ENCODE measurements at places on chromosomes 7 and 10. TPM values are rescaled to one million over a fixed set of nuclear protein-coding genes. Genes with fewer than 3 reads are reported as not detected.

DNA sequence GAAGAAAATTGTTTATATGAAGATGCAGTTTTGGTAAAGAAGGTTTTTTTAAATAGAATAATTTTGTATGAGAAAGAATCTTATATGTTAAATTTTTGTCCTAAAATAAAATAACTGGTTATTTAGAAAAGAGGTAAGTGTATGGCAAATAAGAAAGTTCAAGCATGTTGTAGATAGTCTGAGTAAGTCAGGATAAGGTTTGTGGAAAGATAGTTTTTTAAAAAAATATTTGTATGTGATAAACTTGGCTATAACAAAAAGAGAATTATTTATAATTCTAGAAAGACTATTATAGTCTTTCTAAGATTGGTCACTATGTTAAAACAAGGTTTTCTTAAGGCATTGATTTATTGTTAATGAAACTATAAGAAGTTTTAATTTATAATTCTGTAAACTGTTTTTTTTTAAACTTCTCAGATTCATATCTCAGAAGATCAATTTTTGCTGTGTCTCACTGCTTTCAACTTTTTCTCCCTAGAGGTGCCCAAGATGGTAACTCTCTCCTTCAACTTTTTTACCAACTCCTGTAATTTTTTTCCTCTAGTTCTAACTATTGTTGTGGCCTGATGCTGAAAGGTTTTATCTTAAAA lies 698.6 kb downstream of the CCSER2 start:
- no peaks in the 10 kb centered on the region for H3K4me1 ChIP-seq
- H3K4me3 ChIP-seq, result no peak overlapping the region
- H3K27me3 ChIP-seq, result no peaks in the 10 kb centered on the region
- DNase-seq, result no peak

DNA sequence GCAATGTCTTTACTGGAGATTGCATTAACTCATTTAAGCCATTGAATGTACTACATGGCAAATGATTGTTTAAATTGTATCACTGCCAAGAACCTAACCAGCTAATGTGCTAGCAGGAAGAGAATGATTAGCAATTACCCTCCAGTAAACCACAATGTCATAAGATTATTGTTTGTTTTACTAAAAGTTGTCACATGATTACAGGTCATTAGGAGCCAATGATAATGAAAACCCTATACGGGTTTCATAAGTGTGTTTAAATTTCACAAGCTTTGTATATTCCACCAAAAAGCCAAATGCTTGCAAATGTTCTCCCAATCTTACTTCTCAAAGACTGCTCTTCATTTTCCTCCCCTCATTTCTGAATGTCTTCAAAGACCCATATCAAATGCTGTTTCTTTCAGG lies 76.5 kb upstream of the PPP1R3C start:
- H3K36me3 ChIP-seq, result no peaks in the 10 kb centered on the region
- H3K4me1 ChIP-seq, result no peaks in the 10 kb centered on the region
- DNase-seq, result no peak
- H3K4me3 ChIP-seq, result no peak overlapping the region

DNA sequence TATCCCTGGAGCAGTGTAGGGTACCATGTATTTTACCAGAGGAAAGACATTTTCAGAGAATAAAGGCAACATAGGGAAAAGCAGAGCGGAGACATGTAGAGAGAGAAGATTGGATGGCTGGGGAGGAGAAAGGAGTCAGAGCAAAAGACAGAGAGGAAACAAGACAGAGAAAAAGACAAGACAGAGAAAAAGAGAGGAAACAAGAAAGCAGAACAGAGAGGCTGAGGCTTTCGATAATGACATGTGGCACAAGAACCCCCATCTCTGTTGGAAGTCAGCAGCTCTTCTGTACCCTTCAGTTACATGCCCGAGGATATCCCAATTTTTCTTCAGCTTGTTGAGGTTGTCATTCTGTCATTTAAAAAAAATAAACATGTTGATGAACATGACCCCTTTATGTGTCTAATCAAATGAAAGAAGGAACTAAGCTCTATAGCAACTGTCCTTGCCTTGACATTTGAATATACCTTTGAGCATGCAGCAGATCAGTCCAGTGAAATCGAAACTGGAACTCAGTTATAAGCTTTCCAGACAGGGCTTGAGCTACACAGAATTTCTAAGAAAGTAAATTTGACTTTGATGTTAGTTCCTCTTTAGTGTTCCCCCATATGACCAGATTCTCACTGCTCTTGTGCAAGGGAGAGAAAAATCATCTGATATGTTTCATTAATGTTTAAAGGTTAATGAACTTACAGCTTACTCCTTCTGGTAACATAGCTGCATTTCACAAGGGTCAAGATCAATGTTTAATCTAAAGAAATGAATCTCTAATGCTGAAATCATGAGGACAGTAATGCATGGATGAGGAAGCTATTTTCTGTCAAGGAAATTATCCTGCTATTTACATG lies 75.1 kb upstream of the SP4 start:
- peak overlapping the region; percentile 89 for H3K27ac ChIP-seq
- peaks cover 56% of the 10 kb centered on the region for H3K4me1 ChIP-seq
- no peaks in the 10 kb centered on the region for H3K27me3 ChIP-seq

- DNase-seq, result no peak
- no peak overlapping the region for H3K27ac ChIP-seq
- H3K4me3 ChIP-seq, result no peak overlapping the region
- no peaks in the 10 kb centered on the region for H3K4me1 ChIP-seq
- peaks cover 10% of the 10 kb centered on the region for H3K27me3 ChIP-seq
Measured at GRCh38 chr10:117461766-117462423, 80.7 kb upstream of the EMX2 start.

DNA sequence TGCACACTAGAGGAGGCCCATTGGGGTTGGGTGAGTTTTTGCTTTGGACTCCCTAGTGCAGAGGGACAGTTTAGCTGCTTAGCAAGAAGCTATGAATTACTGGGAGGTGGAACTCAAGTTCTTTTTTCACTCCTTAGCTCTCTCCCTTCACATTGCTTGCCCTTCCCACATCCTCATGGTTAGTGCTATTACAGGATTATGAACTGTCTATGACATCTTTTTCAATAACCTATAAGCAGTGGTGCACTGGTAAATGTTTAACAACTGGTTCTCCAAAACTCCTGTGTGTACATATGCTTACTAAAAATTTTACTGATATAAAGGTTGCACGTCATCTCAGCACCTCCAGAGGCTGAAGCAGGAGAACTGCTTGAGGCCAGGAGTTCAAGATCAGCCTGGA lies 6.2 kb downstream of the SSMEM1 start:
- no peaks in the 10 kb centered on the region for H3K36me3 ChIP-seq
- H3K4me3 ChIP-seq, result no peak overlapping the region
- peaks cover 2% of the 10 kb centered on the region for H3K27me3 ChIP-seq
- no peak overlapping the region for H3K27ac ChIP-seq

GRCh38 chr7:37035631-37036030 lies 311.3 kb upstream of the AOAH start:
- H3K27ac ChIP-seq, result no peak overlapping the region
- H3K27me3 ChIP-seq, result no peaks in the 10 kb centered on the region
- H3K4me1 ChIP-seq, result peaks cover 14% of the 10 kb centered on the region
- peaks cover 37% of the 10 kb centered on the region for H3K36me3 ChIP-seq

GRCh38 chr7:196778-197321 lies 4.5 kb downstream of the FAM20C start:
- H3K4me1 ChIP-seq, result peaks cover 6% of the 10 kb centered on the region
- H3K27ac ChIP-seq, result no peak overlapping the region
- H3K27me3 ChIP-seq, result peaks cover 14% of the 10 kb centered on the region
- DNase-seq, result no peak

- peak; percentile 12 for DNase-seq
- H3K4me3 ChIP-seq, result peak overlapping the region; percentile 89
- H3K4me1 ChIP-seq, result peaks cover 35% of the 10 kb centered on the region
- H3K36me3 ChIP-seq, result no peaks in the 10 kb centered on the region
- peak overlapping the region; percentile 97 for H3K27ac ChIP-seq
Measured at GRCh38 chr10:63466144-63466935, 563 bp upstream of the JMJD1C start.

- peaks cover 41% of the 10 kb centered on the region for H3K4me1 ChIP-seq
- H3K4me3 ChIP-seq, result peak overlapping the region; percentile 93
- no peaks in the 10 kb centered on the region for H3K36me3 ChIP-seq
Measured at GRCh38 chr7:123748171-123748733, 551 bp downstream of the WASL start.

GRCh38 chr7:81469869-81470723 lies 299.8 kb downstream of the HGF start:
- H3K27ac ChIP-seq, result no peak overlapping the region
- DNase-seq, result peak; percentile 21
- H3K4me1 ChIP-seq, result no peaks in the 10 kb centered on the region
- no peaks in the 10 kb centered on the region for H3K27me3 ChIP-seq
- no peaks in the 10 kb centered on the region for H3K36me3 ChIP-seq

GRCh38 chr7:42348071-42348470 lies 111.1 kb upstream of the GLI3 start:
- H3K27ac ChIP-seq, result no peak overlapping the region
- H3K27me3 ChIP-seq, result peaks cover 7% of the 10 kb centered on the region

- H3K27me3 ChIP-seq, result peaks cover 4% of the 10 kb centered on the region
- no peaks in the 10 kb centered on the region for H3K36me3 ChIP-seq
- no peak for DNase-seq
- no peak overlapping the region for H3K4me3 ChIP-seq
- H3K27ac ChIP-seq, result no peak overlapping the region
Measured at GRCh38 chr7:20513341-20513740, 102.1 kb upstream of the ABCB5 start.

DNA sequence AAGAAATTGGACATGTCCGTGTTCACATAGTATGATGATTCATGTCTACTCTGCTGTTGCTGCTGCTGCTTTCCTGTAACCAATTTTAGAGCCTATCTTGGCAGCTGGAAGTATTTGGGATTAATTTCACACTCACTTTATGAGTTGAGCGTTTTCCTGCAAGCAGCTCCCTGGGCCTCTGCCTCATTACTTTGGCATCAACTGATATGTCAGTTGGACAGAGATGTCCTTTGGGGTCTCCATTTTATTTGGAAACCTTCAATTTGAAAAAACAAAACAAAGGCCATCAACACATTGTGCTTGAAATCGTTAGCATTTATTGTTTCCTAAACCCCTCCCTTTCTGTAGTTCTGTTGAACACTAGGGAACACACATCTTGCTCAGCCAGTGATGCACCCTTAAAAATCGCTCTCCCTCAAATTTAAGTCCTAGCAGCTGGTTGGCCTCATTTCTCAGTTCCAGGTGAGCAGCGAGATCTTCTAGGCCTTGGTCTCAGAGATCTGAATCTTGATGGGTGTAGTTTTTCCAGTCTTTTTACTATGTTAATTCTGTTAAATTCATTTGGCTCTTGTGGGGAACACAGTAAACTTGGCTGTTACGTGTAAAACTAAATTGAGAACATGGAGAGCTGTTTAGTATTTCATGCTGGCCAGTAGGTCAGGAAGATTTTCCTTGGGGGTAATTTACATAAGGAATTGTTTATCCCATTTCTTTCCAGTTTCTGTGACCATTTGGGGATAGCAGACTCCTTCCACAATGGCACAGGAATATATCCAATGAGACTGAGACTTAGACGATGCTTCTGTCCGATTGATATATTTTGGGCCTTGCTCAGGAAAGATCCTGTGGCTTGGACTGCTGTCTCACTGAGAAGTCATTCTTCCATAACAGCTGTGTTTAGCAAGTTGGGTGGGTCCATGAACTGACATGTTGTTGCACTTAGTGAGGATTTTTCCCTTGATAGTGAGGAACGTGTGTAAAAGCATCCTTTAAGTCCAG lies 371.6 kb downstream of the BBS9 start:
- no peak overlapping the region for H3K4me3 ChIP-seq
- peaks cover 11% of the 10 kb centered on the region for H3K36me3 ChIP-seq
- H3K27me3 ChIP-seq, result no peaks in the 10 kb centered on the region

DNA sequence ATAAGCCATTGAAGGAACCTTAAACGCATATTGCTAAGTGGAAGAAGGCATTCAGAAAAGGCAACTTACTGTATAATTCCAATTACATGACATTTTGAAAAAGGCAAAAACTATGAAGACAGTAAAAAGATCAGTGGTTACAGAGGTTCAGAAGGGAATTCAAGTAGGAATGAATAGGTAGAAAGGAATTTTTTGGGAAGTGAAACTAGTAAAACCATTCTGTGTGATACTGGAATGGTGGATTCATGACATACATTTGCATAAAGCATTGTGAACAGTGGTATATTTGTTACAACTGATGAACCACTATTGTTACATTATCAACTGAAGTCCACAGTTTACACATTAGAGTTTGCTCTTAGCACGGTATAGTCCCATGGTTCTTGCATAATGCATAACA lies 114.2 kb upstream of the GPR22 start:
- DNase-seq, result no peak
- H3K4me3 ChIP-seq, result no peak overlapping the region
- H3K27ac ChIP-seq, result no peak overlapping the region
- peaks cover 49% of the 10 kb centered on the region for H3K36me3 ChIP-seq
- H3K4me1 ChIP-seq, result no peaks in the 10 kb centered on the region

GRCh38 chr10:22656036-22656435 lies 58.3 kb downstream of the PIP4K2A start:
- H3K27ac ChIP-seq, result peak overlapping the region; percentile 94
- H3K4me3 ChIP-seq, result peak overlapping the region; percentile 81
- no peak for DNase-seq
- peaks cover 98% of the 10 kb centered on the region for H3K4me1 ChIP-seq
- no peaks in the 10 kb centered on the region for H3K27me3 ChIP-seq

GRCh38 chr7:112869111-112869774 lies 79.0 kb upstream of the TMEM168 start:
- DNase-seq, result no peak
- peaks cover under 1% of the 10 kb centered on the region for H3K36me3 ChIP-seq
- no peak overlapping the region for H3K4me3 ChIP-seq
- H3K27ac ChIP-seq, result no peak overlapping the region
- peaks cover 26% of the 10 kb centered on the region for H3K4me1 ChIP-seq

Gene NKX1-2
- total RNA-seq, result not detected

Gene HELLS
- 7.8 TPM for total RNA-seq

Gene HOXA1
- total RNA-seq, result 0.68 TPM

Gene RARRES2
- not detected for total RNA-seq

Gene RNF148
- total RNA-seq, result not detected

Gene LRRTM3
- total RNA-seq, result not detected

Data from naive thymus-derived CD8-positive, alpha-beta T cell (primary cell).